ENCODE measurements at places on chromosomes 13 and 19.

- no peak for DNase-seq
These were observed 81.2 kb downstream of the KDM4B start for GRCh38 chr19:5050067-5050656.

DNA sequence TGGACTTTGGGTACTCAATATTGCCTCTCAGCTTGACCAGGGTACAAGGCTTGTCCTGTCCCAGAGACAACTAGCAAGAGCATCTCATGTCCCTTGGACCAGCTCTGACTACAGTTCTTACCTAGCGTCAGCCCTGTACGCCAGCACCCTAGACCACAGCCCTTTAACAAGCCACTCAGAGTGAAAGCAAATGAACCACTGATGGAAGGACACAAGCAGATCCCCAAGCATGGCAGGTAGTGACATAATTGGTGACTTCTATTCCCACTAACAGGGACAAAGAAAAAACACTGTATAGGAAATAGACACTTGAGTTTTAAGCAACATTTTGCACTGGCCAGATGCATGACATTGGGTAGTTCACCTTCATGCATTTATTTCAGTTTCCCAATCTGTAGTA is 8.8 kb upstream of the LRCH1 start:
- DNase-seq, result no peak

DNA sequence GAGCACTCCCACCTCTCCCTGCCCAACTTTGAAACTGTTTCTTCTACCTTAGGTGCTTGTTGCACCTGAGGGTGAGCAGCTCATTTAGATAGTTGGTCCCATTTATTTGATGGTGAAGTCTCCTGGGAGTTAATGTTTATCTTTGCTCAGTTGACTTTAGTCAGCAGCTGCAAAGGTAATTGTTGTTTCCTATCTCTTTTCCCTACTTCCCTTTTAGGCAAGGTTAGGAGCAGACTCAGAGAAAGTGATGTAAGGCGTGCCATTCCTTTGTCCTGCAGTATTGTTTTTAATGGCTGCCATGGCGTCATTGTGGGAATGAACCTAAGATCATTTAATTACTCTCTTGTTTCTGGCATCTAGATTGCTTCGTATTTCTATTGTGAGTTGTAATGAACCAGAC is 11.6 kb downstream of the AKAP11 start:
- DNase-seq, result no peak

GRCh38 chr13:87259479-87260083 is 411.6 kb upstream of the SLITRK5 start:
- no peak for DNase-seq

GRCh38 chr19:10617409-10618121 is 7.8 kb upstream of the SLC44A2 start:
- DNase-seq, result no peak

DNA sequence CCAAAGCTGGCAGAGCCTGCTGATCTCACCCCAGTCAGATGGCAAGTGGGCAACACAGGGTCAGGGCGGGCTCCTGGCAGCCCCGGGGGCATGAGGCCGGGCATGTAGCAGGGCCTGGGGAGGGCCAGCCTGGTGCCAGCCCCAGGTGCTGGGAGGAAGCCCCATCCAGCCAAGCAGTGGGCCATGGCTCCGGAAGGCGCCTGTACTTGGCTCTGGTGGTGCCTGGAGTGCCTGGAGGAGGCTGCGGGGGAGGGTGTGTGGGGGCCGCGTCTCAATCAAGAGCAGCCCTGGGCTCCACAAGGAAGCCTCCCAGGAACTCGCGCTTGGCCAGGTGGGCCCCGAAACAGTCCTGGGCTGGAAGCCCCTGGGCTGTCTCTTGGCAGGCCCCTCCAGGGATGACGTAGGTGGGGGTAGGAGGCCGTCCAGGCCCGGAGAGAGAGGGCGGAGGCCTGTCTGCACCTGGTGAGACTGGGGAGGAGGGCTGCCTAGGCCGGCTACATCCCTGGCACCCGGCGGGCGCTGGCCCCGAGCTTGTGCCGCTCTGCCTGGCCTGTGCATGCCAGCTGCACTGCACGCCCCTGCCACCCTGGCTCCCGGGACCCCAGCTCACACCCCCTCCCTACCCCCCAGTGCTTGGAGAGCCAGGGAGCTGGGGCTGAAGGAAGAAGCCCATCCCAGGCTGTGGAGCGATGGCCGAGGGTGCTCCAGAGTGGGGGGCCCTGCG is 45.9 kb downstream of the COMP start:
- DNase-seq, result no peak

DNA sequence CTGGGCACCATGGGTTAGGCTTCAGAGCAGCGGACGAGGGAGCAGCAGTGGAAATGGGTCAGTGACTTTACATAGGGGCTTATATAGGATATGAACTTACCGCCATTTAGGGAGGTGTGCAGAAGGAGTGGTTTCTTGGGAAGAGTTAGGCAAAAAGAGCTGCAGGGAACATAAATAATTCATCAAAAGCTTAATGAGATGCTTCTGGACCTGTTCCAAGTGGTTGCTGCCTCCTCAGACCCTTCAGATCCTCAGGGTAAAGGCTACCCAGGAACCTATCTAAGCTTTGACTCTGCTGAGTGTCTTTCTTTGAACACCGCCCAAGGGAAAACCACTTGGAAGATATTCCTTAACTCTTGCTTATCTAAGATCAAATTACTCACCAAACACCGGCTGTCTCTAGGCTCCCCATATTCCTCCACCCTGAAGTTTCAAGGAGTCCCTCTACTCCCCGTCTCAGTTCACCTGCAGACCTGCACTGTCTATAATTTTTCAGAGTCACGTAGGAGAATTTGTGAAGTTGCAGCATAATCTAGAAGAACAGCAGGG is at the start of gene IGFL4:
Gene IGFL4, minus strand, starts transcription at position 51 of the 549 bp plus-strand sequence. Its CDS starts 40 bp downstream, at position 11.
- no peak for DNase-seq

DNA sequence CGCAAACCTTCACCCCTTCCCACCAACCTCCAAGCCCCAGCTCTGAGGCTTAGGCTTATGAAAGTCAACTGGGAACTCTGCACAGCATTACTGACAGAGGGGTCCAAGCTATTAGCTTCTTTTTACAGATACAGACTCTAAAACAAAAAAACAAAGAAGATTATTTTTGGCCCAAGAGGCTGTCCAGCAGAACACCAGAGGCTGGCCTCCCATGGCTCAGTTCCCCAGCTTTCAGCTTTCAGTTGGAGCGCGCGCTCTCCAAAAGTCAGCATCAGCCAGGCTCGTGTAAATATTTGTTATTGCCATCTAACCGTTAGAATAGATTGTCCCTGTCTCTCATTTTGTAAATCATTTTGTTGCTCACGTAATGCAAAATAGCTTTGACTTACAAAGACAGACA is 58.4 kb downstream of the ZIC5 start:
- DNase-seq, result no peak

DNA sequence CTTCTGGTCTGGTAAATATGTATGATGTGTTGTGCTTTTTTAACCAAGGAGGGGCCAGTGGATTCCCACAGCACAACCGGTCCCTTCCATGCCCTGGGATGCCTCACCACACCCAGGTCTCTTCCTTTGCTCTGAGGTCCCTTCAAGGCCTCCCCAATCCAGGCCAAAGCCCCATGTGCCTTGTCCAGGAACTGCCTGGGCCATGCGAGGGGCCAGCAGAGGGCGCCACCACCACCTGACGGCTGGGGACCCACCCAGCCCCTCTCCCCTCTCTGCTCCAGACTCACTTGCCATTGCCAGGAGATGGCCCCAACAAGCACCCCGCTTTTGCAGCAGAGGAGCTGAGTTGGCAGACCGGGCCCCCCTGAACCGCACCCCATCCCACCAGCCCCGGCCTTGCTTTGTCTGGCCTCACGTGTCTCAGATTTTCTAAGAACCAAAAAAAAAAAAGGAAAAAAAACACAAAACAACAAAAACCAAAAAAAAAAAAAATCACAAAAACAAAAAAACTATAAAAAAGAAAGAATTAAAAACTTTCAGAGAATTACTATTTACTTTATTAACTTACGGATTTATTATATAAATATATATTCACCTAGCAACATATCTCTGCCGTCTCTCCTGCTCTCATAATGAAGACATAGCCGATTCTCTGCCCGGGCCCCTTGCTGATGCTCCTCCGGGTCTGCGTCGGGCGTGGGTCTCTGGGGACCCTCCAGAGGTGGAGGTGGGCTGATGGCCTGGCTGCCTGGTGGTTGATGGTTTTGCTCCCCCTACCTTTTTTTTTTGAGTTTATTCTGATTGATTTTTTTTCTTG is 14.4 kb downstream of the CAPN12 start:
- peak; percentile 68 for DNase-seq
